ENCODE measurements at places on chromosomes 11 and 22.

DNA sequence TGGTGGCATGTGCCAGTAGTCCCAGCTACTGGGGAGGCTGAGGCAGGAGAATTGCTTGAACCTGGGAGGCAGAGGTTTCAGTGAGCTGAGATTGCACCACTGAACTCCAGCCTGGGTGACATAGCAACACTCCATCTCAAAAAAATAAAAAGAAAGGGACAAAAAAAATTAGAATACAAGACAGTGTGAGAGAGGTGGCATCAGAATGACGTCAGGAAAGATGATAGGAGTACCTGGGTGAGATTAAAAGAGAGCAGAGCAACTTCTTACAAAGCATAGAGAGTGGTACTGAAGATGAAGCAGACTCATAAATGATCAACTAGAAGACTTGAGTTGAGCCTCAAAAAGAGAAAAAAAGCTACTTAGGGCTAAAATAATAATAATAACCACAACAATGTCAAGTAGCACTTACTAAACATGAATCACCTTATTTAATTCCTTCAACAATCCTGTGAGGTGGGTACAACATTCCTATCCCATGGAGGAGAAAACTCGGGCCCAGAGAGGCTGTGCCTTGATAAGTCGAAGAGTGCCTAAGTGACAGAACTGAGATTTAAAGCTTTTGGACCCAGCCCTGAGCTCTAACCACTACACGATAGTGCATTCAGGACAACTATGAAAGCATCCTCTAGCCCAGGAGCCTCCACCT is 5.2 kb upstream of the SLN start:
- DNase-seq, result no peak

DNA sequence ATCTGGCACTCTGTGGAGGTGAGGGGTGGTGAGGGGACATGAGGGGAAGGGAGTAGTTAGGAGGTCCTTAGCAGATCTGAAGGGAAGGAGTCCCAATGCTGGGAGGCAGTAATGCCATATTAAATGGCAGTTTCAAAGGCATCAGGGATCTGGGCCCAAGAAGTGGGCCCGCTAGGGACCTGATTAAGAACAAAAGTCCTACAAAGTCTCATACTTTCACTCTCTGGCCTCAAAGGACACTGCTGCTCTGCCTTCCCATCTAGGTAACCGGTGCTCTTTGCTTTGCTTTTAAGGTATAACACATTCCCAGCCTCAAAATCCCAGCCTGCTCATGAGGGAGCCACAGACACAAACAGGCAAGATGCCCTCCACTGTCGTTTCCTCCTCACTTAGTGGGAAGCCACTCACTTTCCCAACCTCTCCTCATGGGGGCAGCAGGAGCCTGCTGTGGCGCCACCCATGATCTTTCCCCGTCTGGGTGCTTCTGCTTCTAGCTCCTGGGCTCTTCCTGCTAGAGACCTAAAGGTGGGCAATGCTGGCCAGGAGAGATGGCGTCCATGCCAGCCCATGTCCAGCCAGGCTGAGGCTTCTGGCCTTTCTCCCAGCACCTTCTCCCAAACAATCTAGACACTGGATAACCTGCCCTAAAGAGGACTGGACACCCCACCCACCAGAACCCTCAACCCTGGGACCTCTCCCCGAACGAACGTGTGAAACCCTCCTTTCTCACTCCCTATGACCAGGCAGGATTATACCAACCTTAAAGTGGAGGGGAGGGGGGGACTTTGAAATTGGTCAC is 68.3 kb downstream of the PLEKHA7 start:
- DNase-seq, result no peak

- DNase-seq, result peak; percentile 54
Measured at GRCh38 chr11:1401656-1402221, 12.0 kb downstream of the BRSK2 start.

DNA sequence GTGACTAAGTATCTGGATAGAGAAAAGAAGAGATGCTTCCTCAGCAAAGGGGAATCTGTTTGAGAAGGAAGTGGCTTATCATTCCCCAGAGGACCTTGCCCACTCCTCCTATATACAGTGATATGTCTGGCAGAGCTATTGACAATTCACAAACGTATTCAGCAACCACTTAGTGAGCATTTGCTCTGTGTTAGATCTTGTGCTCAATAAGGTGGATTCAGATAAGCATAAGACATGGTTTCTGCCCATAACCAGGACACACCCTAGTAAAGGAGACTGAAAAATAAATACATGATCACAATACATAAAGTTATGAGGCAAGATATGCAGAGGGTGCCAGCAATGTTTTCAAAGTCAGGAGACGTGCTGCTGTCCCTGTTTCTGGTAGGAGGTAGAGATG is 1.4 kb downstream of the TMEM9B start:
- DNase-seq, result no peak

DNA sequence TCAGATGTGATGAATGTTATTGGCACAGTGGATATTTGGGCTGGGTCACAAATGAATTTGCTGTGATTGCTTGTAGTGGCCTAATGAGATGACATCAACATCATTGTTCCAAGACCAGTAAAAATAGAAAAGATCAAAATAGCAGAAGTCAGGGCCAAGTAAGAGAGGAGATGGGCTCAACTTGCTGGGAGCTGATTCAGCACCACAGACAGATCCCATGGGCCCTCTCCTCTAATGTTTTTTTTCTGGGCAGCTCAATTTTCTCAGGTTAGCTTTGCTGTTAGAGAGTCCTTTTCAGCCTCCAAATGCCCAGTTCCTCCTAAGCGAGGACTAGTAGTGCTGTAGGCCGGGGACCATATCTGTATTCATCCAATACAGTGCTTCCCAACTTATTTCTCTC is 86.0 kb upstream of the IZUMO1R start:
- no peak for DNase-seq

All from activated naive CD4-positive, alpha-beta T cell treated with anti-CD3 and anti-CD28 coated beads, Interleukin-2, amount 50 U/mL, for 72 hours (primary cell).